Left lung (tissue), 14 donors: ENCODE measurements at places on chromosomes 1 and 21.

GRCh38 chr1:26160527-26161414, 1.9 kb downstream of the FAM110D start:
- no peak for DNase-seq

- DNase-seq, result no peak
Observed at GRCh38 chr1:66285618-66286270, 248.2 kb upstream of the SGIP1 start.

- DNase-seq, result no peak
Observed at GRCh38 chr1:36711480-36711879, 228.8 kb upstream of the CSF3R start.

GRCh38 chr1:96191165-96191564, 530.4 kb upstream of the PTBP2 start:
- DNase-seq, result no peak

GRCh38 chr21:46443910-46444309, 14.8 kb upstream of the DIP2A start:
- no peak for DNase-seq

GRCh38 chr1:59230622-59231021, 66.3 kb upstream of the FGGY start:
- DNase-seq, result no peak

DNA sequence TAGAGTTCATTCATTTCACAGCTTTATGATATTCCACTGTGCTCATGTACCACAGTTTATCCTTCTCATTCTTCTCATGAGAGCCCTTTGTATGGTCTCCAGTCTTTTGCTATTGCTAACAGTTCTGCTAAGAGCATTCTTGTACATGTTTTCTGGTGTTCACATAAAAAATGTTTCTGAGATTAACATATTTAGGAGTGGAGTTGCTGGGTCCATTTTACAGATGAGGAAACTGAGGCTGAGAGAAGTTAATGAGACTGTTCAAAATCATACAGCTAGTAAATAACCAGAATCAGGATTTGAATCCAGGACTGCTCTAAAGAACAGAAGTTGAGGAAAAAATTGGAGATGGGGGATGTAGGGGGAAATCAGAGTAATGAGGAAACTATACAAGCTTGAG, 28.8 kb upstream of the RGS16 start:
- no peak for DNase-seq

- DNase-seq, result peak; percentile 16
Observed at GRCh38 chr1:7407980-7408770, 362.9 kb upstream of the VAMP3 start.

GRCh38 chr1:55988963-55989452, 590.4 kb downstream of the PLPP3 start:
- DNase-seq, result no peak

GRCh38 chr1:92298213-92298572, 594 bp downstream of the GLMN start:
- DNase-seq, result peak; percentile 18

- no peak for DNase-seq
Observed at GRCh38 chr1:10642403-10643080, 153.9 kb downstream of the CASZ1 start.

DNA sequence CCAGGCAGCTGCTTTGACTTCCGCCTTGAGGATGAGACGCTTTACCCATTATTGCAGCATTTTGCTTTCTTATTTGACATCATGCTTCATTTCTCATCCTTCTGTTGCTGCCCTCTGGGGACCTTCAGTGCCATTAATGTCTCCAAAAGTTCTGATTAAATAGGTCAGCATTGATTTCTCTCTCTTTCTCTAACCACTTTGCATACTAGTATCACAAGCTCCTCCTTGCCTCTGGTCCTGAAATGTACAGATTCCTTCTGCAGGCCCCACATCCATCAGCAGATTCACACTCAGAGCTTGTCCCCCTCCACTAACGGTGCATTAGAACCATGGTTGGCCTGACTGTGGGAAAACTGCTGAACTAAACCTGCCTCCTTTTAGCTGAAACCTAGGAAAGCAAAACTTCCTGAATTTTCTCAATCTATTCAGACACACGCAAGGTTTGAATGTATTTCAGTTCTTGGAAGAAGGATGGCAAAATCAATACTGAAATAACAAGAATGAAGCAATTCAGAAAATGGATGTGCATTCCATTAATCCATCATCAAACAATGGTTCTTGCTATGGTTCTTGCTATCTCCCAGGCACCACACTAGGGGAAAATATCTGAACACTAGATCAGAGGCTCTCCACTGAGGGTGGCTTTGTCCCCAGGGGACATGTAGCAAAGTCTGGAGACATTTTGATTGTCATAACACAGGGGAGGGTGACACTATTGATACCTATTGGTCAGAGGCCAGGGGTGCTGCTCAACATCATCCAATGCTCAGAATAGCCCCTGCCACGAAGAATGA, 154.5 kb downstream of the PCP4 start:
- no peak for DNase-seq

- no peak for DNase-seq
Observed at GRCh38 chr1:8025061-8025670, 943 bp downstream of the ERRFI1 start.

DNA sequence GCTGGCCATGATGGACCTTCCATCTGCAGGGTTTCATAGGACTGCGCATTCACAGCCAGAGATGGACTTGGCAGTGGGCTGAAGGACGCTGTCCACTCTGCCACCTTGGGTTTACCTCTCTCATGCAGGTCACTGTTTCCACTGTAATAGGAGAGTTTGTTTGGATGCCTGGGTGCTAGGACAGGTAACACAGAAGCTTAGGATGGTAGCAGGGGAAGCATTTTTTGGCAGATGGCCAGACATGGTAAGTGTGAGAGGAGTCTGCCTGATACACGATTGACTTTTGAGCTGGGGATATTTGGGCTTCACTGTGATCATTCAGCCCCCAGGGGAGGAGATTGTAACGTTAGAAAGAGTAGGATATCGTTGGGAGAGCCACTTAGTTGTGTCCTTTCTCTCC, 11.8 kb downstream of the PSEN2 start:
- DNase-seq, result no peak

DNA sequence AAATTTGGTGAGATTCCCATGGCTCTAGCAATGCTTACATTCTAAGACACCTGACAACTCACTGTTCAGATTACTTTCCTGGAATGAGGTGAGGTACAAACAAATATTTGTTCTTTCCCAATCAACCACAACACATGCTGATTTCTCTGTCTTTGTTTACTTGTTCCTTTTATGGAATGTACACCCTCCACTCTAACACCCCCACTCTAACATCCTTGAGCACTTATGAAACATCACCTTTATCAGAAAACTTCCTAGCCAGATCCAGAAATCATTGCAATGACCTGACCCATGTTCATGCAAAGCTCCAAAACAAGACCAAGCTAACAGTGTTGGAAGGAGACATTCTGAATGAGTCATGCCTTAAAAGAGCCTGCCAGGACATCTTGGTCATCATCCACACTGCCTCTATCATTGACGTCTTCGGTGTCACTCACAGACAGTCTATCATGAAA, 35.5 kb downstream of the HSD3B1 start:
- DNase-seq, result no peak

GRCh38 chr21:40151611-40152010, 284.4 kb downstream of the PCP4 start:
- no peak for DNase-seq

DNA sequence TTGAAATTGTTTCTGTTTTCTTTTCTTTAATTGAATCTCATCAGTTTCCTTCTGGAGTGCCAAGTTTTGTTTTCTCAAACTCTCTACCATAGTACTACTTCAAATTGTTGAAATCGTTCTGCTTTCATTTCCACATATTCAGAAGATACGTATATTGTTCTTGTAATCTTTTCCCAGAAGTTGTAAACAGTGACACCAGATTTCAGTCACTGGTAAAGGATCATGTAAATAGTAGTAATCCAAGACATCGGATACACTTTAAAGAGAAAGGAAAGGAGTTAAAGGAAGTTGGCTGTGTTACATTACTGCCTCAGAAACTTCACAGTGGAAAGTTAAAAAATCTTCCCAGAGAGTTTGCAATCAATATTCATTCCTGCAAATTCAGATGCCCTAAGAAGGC, 67.5 kb downstream of the RGL1 start:
- DNase-seq, result no peak

DNA sequence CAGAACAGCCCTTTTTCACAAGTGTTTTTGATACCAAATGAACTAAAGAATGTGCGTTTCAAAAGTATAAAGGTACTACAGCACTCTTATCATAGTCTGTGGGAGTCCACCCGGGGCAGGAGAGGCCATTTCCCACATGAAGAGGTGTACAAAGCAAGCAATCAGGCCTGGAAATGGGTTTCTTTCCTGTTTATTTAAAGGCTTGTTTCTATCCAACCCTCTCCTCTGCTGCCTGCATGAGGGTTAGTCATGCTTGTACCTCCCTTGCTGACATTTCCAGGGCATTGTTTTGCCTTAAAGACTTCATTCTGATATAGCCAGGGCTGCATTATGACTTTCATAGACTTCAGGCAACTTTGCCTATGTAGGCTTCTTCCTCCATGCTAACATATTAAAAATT, 11.6 kb downstream of the SELP start:
- DNase-seq, result no peak

- DNase-seq, result no peak
Observed at GRCh38 chr1:24606621-24607020, 36.5 kb upstream of the SRRM1 start.

GRCh38 chr21:42665026-42665425, 11.6 kb downstream of the PDE9A start:
- DNase-seq, result no peak

DNA sequence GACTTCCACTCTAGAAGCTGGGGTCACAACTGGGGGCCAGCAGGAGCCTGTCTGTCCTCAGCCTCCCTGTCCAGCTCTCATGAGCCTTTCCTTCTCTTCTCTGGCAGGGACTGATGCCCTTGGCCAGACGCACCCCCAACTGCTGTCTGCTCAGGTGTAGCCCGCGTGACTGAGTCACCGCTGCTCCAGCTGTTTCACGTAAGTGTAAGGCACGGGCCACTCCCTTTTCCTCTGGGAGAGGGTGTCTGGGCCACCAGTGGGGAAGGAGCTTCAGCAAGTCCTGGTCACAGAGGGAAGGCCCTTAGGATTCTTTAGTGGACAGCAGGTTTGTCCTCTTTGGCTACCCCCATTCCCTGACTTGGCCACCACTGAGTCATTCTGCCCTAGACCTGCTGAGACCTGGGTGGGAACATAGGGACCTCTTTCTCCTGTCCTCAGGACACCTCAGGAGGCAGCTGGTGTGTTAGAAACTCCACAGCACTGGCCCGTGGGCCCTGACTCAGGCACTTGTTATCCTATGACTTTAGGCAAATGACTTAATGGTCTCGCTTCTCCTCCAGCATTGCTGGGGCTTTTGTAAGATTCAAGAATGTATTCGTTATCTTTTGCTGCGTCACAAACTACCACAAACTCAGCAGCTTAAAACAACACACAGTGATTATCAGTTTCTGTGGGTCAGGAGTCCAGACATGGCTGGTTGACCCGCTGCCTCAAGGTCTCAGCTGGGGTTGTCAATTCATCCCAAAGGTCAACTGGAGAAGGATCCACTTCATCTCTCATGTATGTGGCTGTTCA, 64.8 kb downstream of the FAM163A start:
- DNase-seq, result no peak

- DNase-seq, result no peak
Observed at GRCh38 chr1:203589595-203589994, 37.0 kb upstream of the ATP2B4 start.

DNA sequence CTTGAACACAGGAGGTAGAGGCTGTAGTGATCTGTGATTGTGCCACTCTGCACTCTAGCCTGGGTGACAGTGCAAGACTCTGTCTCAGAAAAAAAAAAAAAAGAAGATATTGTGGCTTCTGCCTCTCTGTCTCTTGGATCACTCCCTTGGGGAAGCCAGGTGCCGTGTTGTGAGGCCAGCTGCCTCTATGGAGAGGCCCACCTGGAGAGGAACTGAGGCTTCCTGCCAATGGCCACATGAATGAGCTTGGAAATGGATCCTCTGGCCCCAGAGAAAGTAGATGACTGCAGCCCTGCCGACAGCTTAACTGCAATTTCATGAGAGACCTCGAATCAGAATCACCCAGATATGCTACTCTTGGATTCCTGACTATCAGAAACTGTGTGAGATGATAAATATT, 19.7 kb upstream of the AK2 start:
- no peak for DNase-seq

GRCh38 chr21:45211661-45212060, 76.0 kb downstream of the POFUT2 start:
- no peak for DNase-seq

- DNase-seq, result no peak
Observed at GRCh38 chr1:92701147-92701546, 83.8 kb downstream of the EVI5 start.

DNA sequence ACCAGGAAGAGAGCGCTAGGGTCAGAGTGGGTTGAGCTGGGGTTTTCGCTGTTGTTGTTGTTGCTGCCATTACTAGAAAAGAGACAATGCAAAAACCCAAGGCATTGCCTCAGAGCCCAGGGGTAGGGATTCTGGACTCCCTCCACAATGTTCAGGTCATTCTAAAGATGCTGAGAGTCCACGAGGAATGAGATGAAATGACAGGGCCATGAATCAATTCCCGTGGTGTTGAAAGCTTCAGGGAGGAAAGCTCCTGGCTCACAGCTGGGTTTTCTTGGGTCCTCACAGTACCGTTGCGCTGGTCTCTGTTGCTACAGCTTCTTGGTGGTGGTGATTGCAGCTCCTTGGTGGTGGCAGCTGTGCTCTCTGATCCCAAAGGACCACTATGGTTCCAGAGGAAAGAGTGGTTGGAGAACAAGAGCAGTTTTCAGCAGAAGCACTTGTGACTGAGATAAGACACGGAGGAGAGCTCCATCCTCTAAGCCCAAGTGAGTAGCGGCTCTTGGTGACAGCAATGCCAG, 58.2 kb downstream of the ETS2 start:
- DNase-seq, result no peak

- DNase-seq, result no peak
Observed at GRCh38 chr1:43438953-43439581, 14.7 kb downstream of the HYI start.

DNA sequence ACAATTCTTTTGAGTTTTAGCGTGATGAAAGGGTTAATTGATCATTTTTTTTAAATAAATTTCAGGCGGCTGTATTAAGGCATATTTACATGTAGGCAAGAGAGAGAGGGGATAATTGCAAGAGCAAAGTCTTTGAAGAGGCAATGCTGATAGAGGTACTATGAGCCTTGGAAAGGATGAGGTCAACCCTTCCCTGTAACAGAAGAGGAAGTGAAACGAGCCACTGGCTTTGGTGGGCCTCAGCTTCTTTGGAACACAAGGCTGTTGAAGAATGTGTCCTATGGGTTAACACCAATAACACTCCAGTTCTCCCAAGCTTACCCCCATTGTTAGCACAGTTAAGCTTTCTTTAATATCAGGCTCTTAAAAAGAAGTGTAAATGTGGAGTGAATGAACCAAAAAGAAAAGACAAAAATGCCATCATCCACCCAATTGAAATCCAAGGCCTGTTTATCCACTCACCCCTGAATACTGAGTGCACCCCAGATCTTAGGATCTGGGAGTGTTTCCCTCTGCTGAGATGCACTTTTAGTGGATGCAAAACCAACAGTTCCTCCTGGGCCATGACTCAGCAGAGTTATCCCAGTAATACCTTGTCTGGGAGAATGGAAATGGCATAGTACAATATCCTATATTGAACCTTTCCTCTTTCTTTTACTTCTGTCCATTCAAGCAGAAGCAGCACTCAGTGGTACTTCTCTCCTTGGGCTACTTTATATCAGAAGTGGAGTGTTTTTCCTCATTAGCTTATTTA, 216.4 kb downstream of the SLC44A5 start:
- DNase-seq, result no peak
